Ascending aorta (tissue), 2 donors: ENCODE measurements at places on chromosomes 1 and 21. TPM values are rescaled to one million over a fixed set of nuclear protein-coding genes. Genes with fewer than 3 reads are reported as not detected.

Gene KCNJ15
- 17.5 TPM for total RNA-seq

Gene SYCP1
- total RNA-seq: not detected

Gene HP1BP3
- 109 TPM for total RNA-seq

Gene ACOT11
- total RNA-seq: 30.4 TPM

Gene USP1
- total RNA-seq: 19.4 TPM

Gene PRDM16
- total RNA-seq: 84.2 TPM

Gene TTC34
- 0.75 TPM for total RNA-seq

Gene TLR5
- 3.9 TPM for total RNA-seq

Gene SPATA45
- total RNA-seq: not detected

Gene TMIGD3
- 2.4 TPM for total RNA-seq

Gene ETNK2
- 22.0 TPM for total RNA-seq

Gene AMY2A
- total RNA-seq: not detected

Gene RIPPLY3
- total RNA-seq: not detected

Gene MEX3A
- total RNA-seq: 1.3 TPM

Gene TDRD5
- not detected for total RNA-seq

Gene SLC35D1
- 3.7 TPM for total RNA-seq

Gene RPL5
- 617 TPM for total RNA-seq

Gene DMRTA2
- total RNA-seq: not detected

Gene CACNA1S
- not detected for total RNA-seq

Gene LEMD1
- total RNA-seq: not detected

Gene PIGR
- total RNA-seq: 0.53 TPM

Gene SH2D5
- total RNA-seq: not detected

Gene SOX13
- 70.1 TPM for total RNA-seq

Gene SYT6
- not detected for total RNA-seq

Gene ASPM
- not detected for total RNA-seq

Gene UBL4B
- not detected for total RNA-seq

Gene GPR161
- total RNA-seq: 16.3 TPM

Gene CDC20
- not detected for total RNA-seq

Gene IL19
- not detected for total RNA-seq

Gene PCP4
- not detected for total RNA-seq

Gene RAP1GAP
- 0.64 TPM for total RNA-seq

Gene FTCD
- 0.85 TPM for total RNA-seq

Gene GSTM4
- 27.8 TPM for total RNA-seq

Gene ITGB2
- total RNA-seq: 65.5 TPM

Gene BSND
- not detected for total RNA-seq

Gene C1orf87
- total RNA-seq: not detected

Gene C1orf141
- not detected for total RNA-seq

Gene PRAMEF1
- not detected for total RNA-seq

Gene EXO1
- not detected for total RNA-seq

Gene GABRD
- not detected for total RNA-seq

Gene GBP6
- total RNA-seq: not detected

Gene METTL18
- 19.2 TPM for total RNA-seq

Gene IGSF9
- total RNA-seq: 0.11 TPM

Gene CLCA1
- not detected for total RNA-seq

Gene GNAT2
- total RNA-seq: not detected

Gene SH3BGRL3
- total RNA-seq: 228 TPM

Gene LCE1B
- total RNA-seq: not detected

Gene CLIC6
- total RNA-seq: 6.2 TPM

Gene LAPTM5
- 56.1 TPM for total RNA-seq

Gene OR2M5
- not detected for total RNA-seq

Gene SEMA4A
- 0.64 TPM for total RNA-seq

Gene ZNF648
- total RNA-seq: not detected

Gene SH2D2A
- total RNA-seq: not detected

Gene PCBP3
- total RNA-seq: not detected

Gene TMPRSS2
- not detected for total RNA-seq

Gene OR2L8
- total RNA-seq: not detected

Gene RRP15
- total RNA-seq: 1.9 TPM

Gene MYOM3
- total RNA-seq: 1.2 TPM

Gene AADACL4
- not detected for total RNA-seq
